ENCODE measurements at places on chromosomes 12 and 14.

- no peak for DNase-seq
These were observed 65.1 kb upstream of the ETV6 start for GRCh38 chr12:11584221-11584855.

DNA sequence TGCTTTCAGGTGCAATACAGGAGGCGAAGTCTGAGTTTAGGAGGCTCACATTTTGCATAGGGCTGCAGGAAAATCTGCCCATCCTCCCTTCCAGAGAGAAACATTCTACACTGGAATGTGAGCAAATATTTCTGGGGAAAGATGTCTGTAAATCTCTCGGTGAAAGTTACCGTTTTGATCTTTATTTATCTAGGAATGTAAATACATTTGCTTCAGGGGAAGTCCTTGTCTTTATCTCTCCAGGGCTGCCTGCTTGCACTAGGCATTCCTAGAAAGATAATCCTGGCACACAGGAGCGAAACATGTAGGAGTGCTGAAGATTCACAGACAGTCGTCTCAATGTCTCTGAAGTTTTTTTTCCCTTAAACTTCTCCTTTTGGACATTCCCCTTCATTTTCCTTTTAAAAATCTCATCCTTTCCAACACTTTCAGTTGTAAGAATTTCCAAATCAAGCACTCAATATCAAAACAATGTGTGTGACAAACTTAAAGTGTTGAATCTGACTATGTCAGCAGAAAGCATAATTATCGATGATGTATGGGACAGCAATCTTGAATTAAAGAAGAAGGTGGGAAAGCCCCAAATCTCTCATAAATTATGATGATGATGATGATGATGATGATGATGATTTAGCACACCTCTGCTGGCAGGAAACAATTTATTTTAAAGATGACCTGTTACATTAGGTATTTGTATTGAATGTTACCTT lies 113.4 kb upstream of the RESF1 start:
- DNase-seq: no peak

- DNase-seq: peak; percentile 67
These were observed 5.6 kb upstream of the LBHD2 start for GRCh38 chr14:103078420-103078749.

GRCh38 chr14:86770186-86770585 lies 1222.8 kb downstream of the GALC start:
- no peak for DNase-seq

- no peak for DNase-seq
These were observed 5.9 kb downstream of the POMT2 start for GRCh38 chr14:77314539-77315457.

DNA sequence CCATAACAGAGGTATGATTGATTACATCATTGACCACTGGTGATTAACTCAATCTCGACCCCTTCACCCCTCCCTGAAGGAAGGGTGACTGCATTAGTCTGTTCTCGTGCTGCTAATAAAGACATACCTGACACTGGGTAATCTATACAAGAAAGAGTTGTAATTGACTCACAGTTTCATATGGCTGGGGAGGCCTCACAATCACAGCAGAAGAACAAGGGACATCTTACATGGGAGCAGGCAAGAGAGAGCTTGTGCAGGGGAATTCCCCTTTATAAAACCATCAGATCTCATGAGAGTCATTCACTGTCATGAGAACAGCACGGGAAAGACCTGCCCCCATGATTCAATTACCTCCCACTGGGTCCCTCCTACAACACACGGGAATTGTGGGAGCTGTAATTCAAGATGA lies 55.9 kb upstream of the TMCC3 start:
- no peak for DNase-seq

DNA sequence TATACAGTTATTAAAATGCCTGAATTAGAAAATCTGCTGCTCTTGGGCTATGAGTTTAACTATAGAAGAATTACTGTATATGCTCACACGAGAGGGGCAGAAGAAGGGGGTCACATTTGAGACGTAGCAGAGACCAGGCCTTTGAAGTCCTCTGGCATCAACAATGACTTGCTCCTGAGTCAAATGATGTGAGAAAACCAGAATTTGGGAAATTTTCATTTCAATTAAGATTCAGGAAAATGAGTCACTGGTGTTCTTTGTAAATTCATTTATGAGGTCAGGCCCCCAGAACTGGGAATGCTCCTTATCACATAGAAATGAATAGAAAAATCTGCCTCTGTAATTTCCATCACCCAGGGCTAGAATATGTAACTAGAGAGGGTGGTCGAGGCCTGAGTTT lies 92.9 kb downstream of the APAF1 start:
- DNase-seq: no peak

GRCh38 chr14:26841920-26842741 lies 244.3 kb upstream of the NOVA1 start:
- no peak for DNase-seq

GRCh38 chr12:5873281-5873919 lies 71.7 kb downstream of the ANO2 start:
- DNase-seq: no peak

DNA sequence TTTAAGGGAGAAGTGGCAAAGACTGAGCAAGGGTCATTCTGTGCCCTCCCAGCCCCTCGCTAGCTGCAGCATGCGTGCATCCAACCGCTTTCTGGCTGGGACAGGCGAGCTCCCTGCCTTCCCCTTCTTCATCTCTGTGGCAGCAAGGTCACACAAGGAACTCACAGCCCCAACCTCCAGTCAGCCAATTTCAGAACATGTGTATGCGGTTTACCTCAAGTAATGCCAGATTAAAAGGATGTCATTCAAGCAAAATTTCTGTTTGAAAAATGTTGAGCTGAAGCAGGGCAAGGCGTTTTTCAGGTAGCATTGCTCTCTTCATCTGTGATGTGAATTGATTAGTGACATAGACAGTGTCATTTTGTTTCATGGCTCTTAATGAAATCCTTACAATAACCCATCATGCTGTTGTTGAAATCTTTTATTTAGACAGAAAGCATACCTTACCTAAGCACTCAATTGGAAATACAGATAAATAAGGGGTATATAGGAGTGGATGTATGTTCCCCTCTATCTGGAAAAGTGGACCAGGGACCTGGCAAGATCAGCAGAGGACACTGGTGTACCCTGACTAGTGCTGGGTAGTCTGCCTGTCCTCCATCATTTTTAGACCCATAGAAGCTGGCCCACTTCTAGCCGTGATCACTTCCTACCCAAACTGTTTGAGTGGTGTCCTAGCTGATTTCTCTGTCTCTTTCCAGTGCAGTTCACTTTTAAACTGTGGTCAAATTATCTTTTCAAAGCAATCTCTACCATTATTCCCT lies 82.8 kb upstream of the NEDD1 start:
- DNase-seq: no peak

GRCh38 chr14:103073876-103074728 lies 9.9 kb upstream of the LBHD2 start:
- no peak for DNase-seq

DNA sequence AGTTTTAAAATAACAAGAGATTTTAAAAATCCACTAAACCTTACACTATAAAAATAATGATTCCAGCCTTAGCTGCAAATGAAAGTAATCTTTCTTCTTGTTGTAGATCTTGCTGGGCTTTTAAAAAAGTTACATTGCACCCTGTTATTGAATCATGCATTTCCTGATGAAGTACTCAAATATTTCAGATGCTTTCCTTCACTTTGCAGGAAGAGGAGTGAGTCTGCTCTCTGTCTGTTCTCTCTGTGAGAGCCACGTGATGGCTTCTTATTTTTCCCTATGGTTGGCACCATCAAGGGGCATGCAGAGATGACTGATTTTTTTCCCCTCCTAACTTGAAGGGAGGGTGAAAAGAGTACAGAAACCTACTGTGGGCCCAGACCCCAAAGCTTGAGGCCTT lies 262.7 kb downstream of the ATP23 start:
- DNase-seq: no peak

- DNase-seq: no peak
These were observed 1.2 kb downstream of the PXN start for GRCh38 chr12:120264086-120264903.

DNA sequence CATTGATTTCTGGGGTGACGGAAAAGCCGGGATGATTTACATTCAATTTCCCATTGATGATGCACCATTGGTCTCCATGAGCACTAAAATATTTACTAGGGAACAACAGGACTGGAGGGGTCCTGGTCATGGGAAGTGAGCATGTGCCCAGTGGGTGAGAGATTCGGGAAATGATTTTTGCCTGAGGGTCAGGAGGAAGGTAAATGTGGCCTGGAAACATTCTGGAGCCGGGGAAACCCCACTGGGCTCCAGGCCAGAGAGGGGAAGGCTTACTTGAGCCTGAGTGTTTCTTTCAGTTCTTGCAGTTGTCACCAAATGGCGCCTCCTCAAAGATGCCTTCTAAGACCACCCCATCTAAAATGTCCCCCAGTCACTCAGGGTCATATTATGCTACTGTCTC lies 532.3 kb upstream of the TBX3 start:
- no peak for DNase-seq

DNA sequence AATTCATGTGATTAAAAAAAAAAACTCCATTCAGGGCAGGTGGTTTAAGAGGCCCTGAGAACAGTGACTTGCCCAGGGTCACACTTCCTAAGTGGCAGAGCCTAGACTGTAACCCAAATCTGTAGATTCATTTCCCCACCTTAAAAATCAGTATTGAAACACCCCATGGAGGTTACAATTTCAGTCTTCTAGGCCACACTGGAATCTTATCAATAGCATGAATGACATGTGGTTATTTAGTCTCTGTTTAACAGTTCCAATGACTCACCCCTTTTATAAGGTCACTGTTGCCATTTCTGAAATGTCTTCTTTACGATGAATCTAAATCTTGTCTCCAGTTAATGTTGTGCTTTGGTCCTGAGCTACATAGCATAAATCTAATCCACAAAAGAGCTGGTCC lies 262.3 kb upstream of the GRIP1 start:
- DNase-seq: no peak

DNA sequence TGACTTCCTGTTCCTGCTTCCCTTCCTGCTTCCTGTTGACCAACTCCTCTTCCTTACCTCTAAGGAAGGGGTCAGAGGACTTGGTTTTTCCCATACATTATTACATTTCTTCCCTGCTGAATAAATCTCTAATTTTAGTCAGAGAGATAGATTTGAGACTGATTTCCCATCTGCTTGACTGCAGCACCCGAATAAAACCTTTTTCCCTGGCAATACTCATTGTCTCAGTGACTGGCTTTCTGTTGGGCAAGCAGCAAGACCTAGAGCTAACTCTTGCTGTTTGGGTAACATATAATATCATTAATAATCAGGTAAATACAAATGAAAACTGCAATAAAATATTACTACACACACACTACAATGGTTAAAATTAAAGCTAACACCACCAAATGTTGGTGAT lies 132.2 kb downstream of the FSCB start:
- no peak for DNase-seq

DNA sequence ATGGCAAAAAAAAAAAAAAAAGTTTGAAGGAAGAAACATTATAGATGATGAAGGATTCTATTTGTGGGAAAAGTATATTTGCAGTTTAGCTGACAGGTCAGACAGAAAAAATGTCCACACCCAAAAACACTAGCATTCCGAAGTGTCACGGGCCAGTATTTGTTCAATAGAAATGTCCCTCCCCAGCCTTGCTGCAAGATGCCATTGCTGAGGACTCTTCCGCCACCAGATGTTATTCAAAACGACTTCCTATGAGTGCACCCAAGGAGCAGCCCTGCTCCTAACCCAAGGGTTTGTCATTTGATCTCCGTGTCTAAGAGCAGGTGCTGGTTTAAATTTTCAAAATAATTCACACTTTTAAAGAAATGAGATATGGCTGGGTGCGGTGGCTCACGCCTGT lies 163.1 kb downstream of the GCH1 start:
- DNase-seq: no peak

DNA sequence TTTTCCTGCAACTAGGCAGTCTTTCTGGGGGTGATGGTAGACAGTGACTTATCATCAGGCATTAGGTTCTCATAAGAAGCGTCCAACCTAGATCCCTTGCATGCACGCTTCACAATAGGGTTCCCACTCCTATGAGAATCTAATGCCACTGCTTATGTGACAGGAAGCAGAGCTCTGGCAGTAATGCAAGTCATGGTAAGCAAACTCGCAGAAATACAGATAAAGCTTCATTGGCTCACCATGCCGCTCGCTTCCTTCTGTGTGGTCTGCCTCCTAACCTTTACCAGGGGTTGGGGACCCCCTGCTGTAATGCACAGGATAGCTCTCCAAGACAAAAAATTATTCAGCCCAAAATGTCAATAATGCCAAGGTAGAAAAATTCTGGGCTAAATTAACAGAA lies 864.2 kb downstream of the TRHDE start:
- no peak for DNase-seq

DNA sequence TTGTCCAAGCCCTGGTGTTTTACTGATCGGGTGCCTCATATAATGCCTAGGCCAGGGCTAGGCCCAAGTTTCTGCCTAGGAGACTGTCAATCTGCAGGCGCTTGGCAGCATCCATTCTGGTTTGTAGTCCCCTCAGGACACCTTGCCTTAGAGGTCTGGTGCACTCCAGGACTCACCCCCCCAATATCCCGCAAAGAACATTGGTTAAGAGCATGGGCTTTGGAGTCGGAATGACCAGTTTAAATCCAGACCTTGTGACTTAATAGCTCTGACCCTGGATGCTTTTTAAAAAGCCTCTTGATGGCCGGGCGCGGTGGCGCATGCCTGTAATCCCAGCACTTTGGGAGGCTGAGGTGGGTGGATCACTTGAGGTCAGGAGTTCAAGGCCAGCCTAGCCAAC lies 60.0 kb downstream of the GALNT16 start:
- no peak for DNase-seq

DNA sequence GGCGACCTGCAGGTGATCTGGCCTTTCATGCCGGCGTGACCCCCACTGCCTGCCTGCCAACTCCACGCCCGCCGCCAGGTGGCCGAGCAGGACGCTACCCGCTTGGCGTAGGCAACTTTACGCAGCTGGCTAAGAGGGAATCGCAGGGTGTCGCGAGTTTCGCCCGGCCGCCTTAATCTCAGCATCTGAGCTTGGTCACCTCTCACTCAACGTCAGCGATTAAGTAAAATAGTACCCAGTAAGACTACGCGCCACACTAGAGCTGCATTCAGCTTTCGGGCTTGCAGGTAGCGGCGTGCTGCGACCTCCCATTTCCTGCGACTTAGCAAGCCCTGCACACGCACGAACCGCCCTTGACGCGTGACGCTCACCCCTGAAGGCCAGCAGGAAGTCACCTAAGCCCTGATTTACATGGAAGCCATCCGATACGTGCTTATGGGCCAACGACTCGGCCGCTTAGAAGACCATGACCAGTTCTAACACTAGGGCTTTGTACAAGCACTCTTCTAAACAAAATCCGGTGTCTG lies 33.2 kb downstream of the WBP11 start:
- peak; percentile 79 for DNase-seq

DNA sequence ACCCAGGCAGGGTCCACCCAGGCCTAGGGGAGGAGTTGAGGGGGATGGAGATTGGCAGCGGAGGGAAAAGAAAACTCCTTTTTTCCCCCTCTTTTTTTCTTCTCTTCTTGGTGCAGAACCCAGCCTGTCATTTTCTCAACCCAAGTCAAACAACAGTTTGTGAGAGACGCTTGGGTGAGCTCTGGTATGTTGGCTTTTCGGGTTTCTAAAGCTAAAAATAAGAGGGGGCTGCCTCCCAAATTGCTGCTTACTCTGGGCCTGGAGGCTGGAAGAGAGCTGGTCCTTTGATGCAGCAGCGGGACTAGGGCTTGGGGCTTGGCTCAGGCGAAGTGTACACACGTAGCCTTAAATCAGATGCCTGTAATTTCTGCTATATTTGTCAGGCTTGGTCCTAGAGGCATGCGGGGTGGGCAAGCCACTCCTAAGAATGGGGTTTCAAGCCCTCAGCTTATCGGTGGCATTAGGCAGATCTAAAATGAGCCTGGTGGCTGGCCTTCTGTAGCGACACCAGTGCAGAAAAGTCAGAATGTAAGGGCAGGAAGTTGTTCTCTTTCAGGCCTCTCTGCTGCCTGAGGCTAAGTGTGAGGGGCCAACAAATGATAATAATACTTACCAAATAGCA lies 816 bp upstream of the SLC8A3 start:
- no peak for DNase-seq

Data from activated T-cell treated with anti-CD3 and anti-CD28 coated beads for 1 hour (primary cell).